ENCODE measurements at places on chromosomes 16 and 17. TPM values are rescaled to one million over a fixed set of nuclear protein-coding genes. Genes with fewer than 3 reads are reported as not detected.

Gene PRAC1
- total RNA-seq: not detected

Gene PRSS8
- total RNA-seq: not detected

Gene GUCY2D
- not detected for total RNA-seq

GRCh38 chr17:76791053-76791980 is 53.4 kb downstream of the MFSD11 start:
- H3K36me3 ChIP-seq: no peaks in the 10 kb centered on the region
- H3K27ac ChIP-seq: no peak overlapping the region
- peak; percentile 54 for DNase-seq
- H3K4me1 ChIP-seq: peaks cover 3% of the 10 kb centered on the region
- no peaks in the 10 kb centered on the region for H3K27me3 ChIP-seq
- no peak overlapping the region for H3K4me3 ChIP-seq

- H3K36me3 ChIP-seq: no peaks in the 10 kb centered on the region
- no peak overlapping the region for H3K4me3 ChIP-seq
- no peaks in the 10 kb centered on the region for H3K27me3 ChIP-seq
Observed at GRCh38 chr16:73124097-73124652, 76.2 kb upstream of the ZFHX3 start.

GRCh38 chr17:55157165-55157564 is 107.6 kb upstream of the HLF start:
- no peaks in the 10 kb centered on the region for H3K4me1 ChIP-seq
- H3K27ac ChIP-seq: no peak overlapping the region
- no peak for DNase-seq
- no peaks in the 10 kb centered on the region for H3K36me3 ChIP-seq
- H3K4me3 ChIP-seq: no peak overlapping the region

DNA sequence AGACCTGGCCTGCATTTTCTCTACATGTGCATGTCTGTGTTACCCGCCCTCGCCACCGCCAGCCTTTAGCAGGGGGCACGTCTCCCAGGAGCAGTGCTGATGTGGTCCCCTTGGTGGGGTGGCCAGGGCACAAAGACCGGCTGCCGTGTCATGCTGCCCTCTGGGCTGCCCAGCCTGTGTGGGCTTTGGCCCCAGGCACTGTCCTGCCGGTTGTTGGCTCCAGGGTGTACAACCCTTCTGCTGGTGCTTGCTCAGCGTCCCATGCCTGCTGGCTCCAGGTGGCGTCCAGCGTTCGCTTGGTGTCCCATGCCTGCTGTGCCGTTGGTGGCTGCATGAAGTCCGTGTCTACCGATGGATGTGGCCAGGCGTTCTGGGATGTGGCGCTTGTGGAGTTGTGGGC is 4.1 kb downstream of the BAIAP2 start:
- H3K27me3 ChIP-seq: peaks cover 2% of the 10 kb centered on the region
- H3K4me3 ChIP-seq: no peak overlapping the region

- no peaks in the 10 kb centered on the region for H3K4me1 ChIP-seq
- DNase-seq: no peak
- H3K27me3 ChIP-seq: no peaks in the 10 kb centered on the region
- H3K4me3 ChIP-seq: no peak overlapping the region
Observed at GRCh38 chr17:81432941-81433340, 37.7 kb downstream of the BAHCC1 start.

Gene ATP2C2
- 0.49 TPM for total RNA-seq

DNA sequence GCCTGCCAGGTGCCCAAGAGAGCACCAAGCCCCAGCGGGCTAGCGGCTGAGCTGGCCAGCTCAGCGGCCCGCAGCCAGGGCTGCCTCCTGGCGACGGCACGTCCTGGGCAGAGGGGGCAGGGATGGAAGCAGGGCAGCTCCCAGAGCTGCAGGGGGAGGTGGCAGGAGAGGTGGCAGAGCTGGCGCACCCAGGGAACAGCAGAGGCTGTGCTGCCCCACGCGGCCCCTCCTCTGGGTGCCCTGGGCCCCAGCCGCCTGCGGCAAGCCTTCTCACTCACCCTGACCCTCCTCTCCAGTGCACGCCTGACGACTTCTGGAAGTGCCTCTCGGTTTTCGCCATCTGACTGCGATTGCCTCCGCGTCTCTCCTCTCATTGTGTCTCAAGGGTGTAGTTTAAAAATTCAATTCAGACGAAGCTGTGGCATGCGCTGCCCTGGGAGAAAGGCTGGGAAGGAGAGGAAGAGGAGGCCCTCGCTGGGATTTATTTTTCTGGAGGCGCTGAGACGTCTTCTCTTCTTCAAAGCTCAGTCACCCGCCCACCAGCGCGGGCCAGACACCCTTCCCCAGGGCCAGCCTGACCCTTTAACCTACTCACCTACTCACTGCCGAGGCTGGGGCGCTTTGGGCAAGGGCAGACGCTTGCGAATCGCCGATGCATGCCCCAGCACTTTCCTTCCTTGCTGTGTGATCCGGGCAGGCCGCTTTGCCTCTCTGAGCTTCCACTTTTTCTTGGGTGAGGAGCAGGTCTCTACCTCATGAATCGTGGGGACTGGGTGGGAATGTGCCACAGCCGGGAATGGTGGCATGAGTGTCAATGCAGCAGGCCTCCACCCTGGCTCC is 24.9 kb downstream of the GSE1 start:
- no peak for DNase-seq
- no peak overlapping the region for H3K4me3 ChIP-seq
- H3K27ac ChIP-seq: no peak overlapping the region

- no peaks in the 10 kb centered on the region for H3K4me1 ChIP-seq
- no peaks in the 10 kb centered on the region for H3K27me3 ChIP-seq
- H3K27ac ChIP-seq: no peak overlapping the region
- H3K4me3 ChIP-seq: no peak overlapping the region
- H3K36me3 ChIP-seq: no peaks in the 10 kb centered on the region
- DNase-seq: peak; percentile 35
Observed at GRCh38 chr17:17380145-17380925, 77.2 kb downstream of the NT5M start.

DNA sequence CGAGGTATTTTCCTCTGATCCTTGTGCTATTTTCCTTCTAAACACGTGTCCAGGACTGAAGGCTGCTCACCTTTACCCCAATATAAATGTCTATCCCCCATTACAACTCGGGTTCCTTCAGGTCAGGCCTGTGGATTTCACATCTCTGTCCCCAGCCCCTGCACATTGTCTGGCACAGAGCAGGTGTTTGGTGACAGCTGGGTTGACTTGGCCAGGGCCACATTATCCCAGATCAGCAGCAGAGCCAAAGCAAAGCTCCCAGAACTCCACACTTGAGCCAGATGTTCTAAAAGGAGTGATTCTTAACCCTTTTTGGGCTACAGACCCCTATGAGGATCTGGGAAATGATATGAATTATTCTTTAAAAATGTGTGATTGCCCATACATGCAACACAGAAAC is 18.0 kb upstream of the SPATA32 start:
- peak; percentile 11 for DNase-seq
- no peaks in the 10 kb centered on the region for H3K36me3 ChIP-seq
